ENCODE measurements at places on chromosomes 7 and 10. TPM values are rescaled to one million over a fixed set of nuclear protein-coding genes. Genes with fewer than 3 reads are reported as not detected.

HGF gene
- 0.11 TPM for total RNA-seq

- H3K4me1 ChIP-seq = no peaks in the 10 kb centered on the region
- peak; percentile 15 for DNase-seq
- H3K27ac ChIP-seq = no peak overlapping the region
These were observed 548.9 kb upstream of the STEAP1 start for GRCh38 chr7:89605362-89605761.

PDK4 gene
- total RNA-seq = 0.88 TPM

PAPOLB gene
- total RNA-seq = 0.39 TPM

DRGX gene
- not detected for total RNA-seq

CHAT gene
- total RNA-seq = not detected

GRCh38 chr7:129405527-129405926, 28.7 kb upstream of the STRIP2 start:
- no peak overlapping the region for H3K4me3 ChIP-seq
- no peaks in the 10 kb centered on the region for H3K27me3 ChIP-seq
- H3K4me1 ChIP-seq = peaks cover 45% of the 10 kb centered on the region
- no peak overlapping the region for H3K27ac ChIP-seq
- no peaks in the 10 kb centered on the region for H3K36me3 ChIP-seq

DNA sequence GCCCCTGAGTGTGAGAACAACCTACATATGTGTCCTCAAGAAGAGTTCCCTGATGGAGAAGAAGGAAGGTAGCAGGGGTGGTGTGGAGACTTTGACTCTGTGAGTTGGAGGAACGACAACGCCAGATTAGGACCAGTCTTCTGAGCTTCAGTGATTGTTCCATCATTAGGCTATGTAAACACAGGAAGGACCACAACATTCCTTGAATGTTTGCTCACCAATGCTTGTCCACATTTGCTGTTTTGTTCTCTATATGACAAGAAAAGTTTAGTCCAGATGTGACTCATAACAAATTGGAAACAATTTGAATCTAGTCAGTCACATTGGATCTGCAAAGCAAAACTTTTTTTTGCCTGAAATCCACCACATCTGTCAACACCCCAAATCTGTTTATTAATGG, 62.7 kb downstream of the ENTPD1 start:
- H3K27ac ChIP-seq = no peak overlapping the region
- no peak overlapping the region for H3K4me3 ChIP-seq
- H3K4me1 ChIP-seq = peaks cover 7% of the 10 kb centered on the region
- no peak for DNase-seq

DNA sequence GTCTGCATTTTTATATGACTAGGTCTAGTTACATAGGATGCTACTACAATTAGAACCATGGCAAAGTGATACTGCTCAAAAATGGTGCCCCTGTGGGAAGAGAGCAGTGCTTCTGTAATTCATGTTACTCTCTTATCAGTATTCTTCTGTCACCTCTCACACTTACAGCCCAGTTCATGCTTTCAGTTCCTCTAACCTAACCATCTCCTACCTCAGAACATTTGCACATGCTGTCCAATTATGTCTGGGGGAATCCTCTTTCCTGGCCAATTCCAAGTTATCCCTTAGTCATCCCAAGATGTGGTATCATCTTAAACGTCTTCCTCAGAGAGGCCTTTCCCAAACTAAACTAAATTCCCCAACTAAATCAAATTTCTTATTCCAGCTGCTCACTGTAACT, 190.2 kb downstream of the RELN start:
- no peaks in the 10 kb centered on the region for H3K4me1 ChIP-seq
- H3K27ac ChIP-seq = no peak overlapping the region
- no peak overlapping the region for H3K4me3 ChIP-seq
- no peak for DNase-seq
- H3K27me3 ChIP-seq = no peaks in the 10 kb centered on the region
- no peaks in the 10 kb centered on the region for H3K36me3 ChIP-seq

DNA sequence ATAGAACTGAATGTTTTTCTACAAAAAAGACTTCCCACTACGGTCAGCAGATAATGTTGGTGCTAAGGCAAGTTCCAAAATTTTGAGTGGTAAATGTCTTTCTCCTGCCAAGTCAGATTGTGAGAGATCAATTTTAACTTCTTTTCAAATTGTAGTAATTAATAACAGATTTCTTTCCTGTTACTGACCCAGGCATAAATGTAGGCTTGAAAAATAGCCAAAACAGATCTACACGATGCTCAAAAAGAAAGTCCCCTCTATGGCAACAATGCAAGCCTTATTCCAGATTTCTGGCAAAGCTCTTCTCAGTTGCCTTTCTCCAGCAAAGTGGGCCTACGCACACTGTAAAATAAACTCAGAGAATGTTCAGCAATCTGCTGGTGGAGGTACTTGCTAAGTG, 641.0 kb upstream of the NRP1 start:
- peaks cover 17% of the 10 kb centered on the region for H3K4me1 ChIP-seq
- H3K27ac ChIP-seq = no peak overlapping the region
- DNase-seq = no peak
- H3K27me3 ChIP-seq = no peaks in the 10 kb centered on the region
- no peak overlapping the region for H3K4me3 ChIP-seq

- H3K4me3 ChIP-seq = no peak overlapping the region
- no peaks in the 10 kb centered on the region for H3K27me3 ChIP-seq
- no peak overlapping the region for H3K27ac ChIP-seq
- H3K36me3 ChIP-seq = no peaks in the 10 kb centered on the region
These were observed 12.5 kb upstream of the GHITM start for GRCh38 chr10:84126785-84127167.

GRCh38 chr7:5687936-5688630, 93.4 kb downstream of the RNF216 start:
- peak overlapping the region; percentile 33 for H3K27ac ChIP-seq
- no peak overlapping the region for H3K4me3 ChIP-seq
- DNase-seq = no peak
- peaks cover 11% of the 10 kb centered on the region for H3K36me3 ChIP-seq
- H3K4me1 ChIP-seq = peaks cover 38% of the 10 kb centered on the region

DNA sequence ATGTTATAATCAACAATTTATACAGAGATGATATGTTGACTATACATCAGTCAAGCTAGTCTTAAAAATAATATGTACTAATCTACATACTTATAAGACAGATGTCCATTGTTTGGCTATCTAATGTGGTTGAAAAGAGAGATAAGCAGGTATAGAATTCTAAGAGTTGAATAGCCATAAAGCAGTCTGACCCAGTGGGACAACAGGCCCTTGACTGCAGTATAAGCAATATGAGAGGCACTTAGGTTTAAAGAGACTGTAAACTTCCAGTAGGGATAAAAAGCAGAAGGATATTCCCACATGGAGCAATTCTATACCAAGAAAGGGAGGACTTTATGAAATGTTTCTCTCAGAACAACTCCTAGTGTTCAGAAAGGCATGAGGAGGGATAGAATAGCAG, 139.3 kb downstream of the ELAPOR2 start:
- peaks cover 2% of the 10 kb centered on the region for H3K4me1 ChIP-seq
- DNase-seq = no peak
- no peak overlapping the region for H3K4me3 ChIP-seq
- no peaks in the 10 kb centered on the region for H3K27me3 ChIP-seq

ARPC1B gene
- 38.7 TPM for total RNA-seq

- H3K4me1 ChIP-seq = no peaks in the 10 kb centered on the region
- no peak overlapping the region for H3K4me3 ChIP-seq
- no peak overlapping the region for H3K27ac ChIP-seq
- no peaks in the 10 kb centered on the region for H3K27me3 ChIP-seq
These were observed 92.1 kb downstream of the CH25H start for GRCh38 chr10:89114846-89115625.

DNA sequence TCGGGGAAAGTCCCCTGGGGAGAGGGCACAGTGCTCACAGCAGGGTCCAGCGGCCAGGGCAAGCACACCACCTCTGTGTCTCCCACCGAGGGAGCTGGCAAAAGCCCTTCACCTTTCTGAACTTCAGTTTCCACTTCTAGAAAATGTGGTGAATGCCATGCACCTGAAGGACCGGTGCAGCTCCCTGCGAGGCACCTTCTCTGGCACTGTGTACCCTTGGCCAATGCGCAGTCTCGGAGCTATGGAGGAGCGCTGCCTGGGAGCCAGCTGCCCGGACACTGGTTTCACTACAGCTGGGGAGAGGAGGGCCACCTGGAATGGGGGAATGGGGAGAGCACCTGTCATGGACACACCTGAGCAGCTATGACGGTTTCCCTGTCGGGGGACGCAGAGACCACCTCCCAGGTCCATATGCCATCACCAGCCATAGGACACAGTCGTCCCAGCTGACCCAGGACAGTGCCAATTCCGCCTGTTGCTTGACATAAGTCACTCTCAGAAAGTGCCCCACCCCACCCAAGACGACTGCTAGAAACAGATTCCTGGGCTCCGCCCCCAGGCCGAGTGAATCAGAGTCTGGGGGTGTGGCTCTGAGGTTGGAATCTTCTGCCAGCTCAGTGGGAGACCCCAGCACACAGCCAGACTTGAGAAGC, 16.8 kb downstream of the RASGEF1A start:
- no peaks in the 10 kb centered on the region for H3K36me3 ChIP-seq
- H3K4me3 ChIP-seq = no peak overlapping the region
- H3K27ac ChIP-seq = no peak overlapping the region
- no peak for DNase-seq
- H3K4me1 ChIP-seq = no peaks in the 10 kb centered on the region
- no peaks in the 10 kb centered on the region for H3K27me3 ChIP-seq

- H3K4me3 ChIP-seq = no peak overlapping the region
- no peaks in the 10 kb centered on the region for H3K36me3 ChIP-seq
- H3K4me1 ChIP-seq = no peaks in the 10 kb centered on the region
- DNase-seq = no peak
- no peak overlapping the region for H3K27ac ChIP-seq
- H3K27me3 ChIP-seq = no peaks in the 10 kb centered on the region
These were observed 58.4 kb downstream of the MET start for GRCh38 chr7:116730097-116731022.

DNA sequence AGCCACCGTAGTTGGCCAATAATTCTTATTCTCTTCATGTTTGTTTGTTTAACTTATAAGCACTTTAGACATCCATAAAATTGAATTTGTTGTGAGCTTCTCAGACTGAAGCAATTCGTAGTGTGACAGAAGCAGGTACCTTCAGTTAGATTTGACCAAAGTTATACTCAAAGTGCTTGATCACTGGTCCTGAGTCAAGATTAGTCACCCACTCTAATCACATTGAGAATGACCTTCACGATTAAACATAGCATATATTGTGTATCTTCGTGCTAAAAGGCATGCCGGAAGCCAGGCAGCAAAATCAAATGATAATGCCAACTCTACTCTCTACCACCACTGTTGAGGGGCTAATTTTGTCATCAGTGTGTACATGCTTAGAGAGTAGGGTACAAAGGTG, 763.7 kb upstream of the MBL2 start:
- no peaks in the 10 kb centered on the region for H3K27me3 ChIP-seq
- H3K27ac ChIP-seq = no peak overlapping the region
- DNase-seq = no peak
- no peaks in the 10 kb centered on the region for H3K4me1 ChIP-seq
- no peaks in the 10 kb centered on the region for H3K36me3 ChIP-seq
- H3K4me3 ChIP-seq = no peak overlapping the region

SLC18A3 gene
- total RNA-seq = not detected

- no peaks in the 10 kb centered on the region for H3K27me3 ChIP-seq
- no peak overlapping the region for H3K4me3 ChIP-seq
- H3K4me1 ChIP-seq = no peaks in the 10 kb centered on the region
- DNase-seq = no peak
These were observed 2.4 kb downstream of the CYP2E1 start for GRCh38 chr10:133529576-133529946.

ZNF33B gene
- 12.3 TPM for total RNA-seq

DNA sequence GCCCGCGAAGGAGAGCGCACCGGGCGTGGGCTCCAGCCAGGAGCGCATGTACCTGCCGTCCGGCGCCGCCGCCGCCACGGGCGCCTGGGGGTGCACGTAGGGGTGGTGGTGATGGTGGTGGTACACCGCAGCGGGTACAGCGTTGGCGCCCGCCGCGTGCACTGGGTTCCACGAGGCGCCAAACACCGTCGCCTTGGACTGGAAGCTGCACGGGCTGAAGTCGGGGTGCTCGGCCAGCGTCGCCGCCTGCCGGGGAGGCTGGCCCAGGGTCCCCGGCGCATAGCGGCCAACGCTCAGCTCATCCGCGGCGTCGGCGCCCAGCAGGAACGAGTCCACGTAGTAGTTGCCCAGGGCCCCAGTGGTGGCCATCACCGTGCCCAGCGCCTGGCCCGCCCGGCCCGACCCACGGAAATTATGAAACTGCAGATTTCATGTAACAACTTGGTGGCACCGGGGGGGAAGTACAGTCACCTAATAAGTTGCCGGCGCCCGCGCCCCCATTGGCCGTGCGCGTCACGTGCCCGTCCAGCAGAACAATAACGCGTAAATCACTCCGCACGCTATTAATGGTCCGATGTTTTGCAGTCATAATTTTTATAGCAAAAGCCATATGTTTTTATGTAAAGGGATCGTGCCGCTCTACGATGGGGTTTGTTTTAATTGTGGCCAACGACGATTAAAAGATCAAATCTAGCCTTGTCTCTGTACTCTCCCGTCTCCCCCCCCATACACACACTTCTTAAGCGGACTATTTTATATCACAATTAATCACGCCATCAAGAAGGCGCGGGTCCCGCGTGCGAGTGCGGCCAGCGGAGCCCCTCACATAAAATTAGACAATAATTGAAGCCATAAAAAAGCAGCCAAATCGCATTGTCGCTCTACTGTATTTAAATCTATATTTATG, at the start of gene HOXA9:
Gene HOXA9, minus strand, starts transcription at position 449 of the 907 bp plus-strand sequence. Its CDS starts 80 bp downstream, at position 369.
- H3K27me3 ChIP-seq = peaks cover 100% of the 10 kb centered on the region
- DNase-seq = no peak
- peaks cover 3% of the 10 kb centered on the region for H3K4me1 ChIP-seq
- no peak within 1 kb of the TSS for H3K4me3 ChIP-seq
- no peak within 1 kb of the TSS for H3K27ac ChIP-seq
- no peaks in the 10 kb centered on the region for H3K36me3 ChIP-seq

DNA sequence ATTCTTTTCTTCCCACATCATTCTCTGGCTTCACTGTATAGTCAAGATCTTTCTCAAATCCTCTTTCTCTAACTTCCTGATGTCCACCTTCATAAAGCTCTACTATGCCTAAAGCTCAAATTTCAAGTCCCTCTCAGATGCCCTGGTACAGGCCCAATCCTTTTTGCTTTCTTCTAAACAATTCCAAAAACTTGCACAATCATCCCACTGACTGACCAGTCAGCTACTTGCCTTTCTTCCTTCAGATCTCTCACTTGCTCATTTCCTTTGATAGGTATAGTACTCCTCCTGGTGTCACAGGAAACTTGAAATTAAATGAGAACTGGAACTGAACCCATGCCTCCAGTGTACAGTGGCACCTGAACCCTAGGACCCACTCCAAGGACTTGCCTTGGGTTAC, 18.2 kb downstream of the SEC31B start:
- H3K27me3 ChIP-seq = no peaks in the 10 kb centered on the region
- H3K36me3 ChIP-seq = peaks cover 24% of the 10 kb centered on the region
- peaks cover 10% of the 10 kb centered on the region for H3K4me1 ChIP-seq
- no peak for DNase-seq
